ENCODE measurements at places on chromosomes 4 and X. TPM values are rescaled to one million over a fixed set of nuclear protein-coding genes. Genes with fewer than 3 reads are reported as not detected.

- H3K36me3 ChIP-seq, result no peaks in the 10 kb centered on the region
- H3K4me1 ChIP-seq, result no peaks in the 10 kb centered on the region
- peaks cover 11% of the 10 kb centered on the region for H3K27me3 ChIP-seq
- H3K4me3 ChIP-seq, result no peak overlapping the region
Observed at GRCh38 chr4:105627620-105628019, 75.2 kb downstream of the ARHGEF38 start.

- peaks cover 28% of the 10 kb centered on the region for H3K4me1 ChIP-seq
- DNase-seq, result peak; percentile 69
- H3K27ac ChIP-seq, result peak overlapping the region; percentile 88
- peaks cover 2% of the 10 kb centered on the region for H3K36me3 ChIP-seq
Observed at GRCh38 chr4:36256398-36256891, 12.1 kb upstream of the ARAP2 start.

DNA sequence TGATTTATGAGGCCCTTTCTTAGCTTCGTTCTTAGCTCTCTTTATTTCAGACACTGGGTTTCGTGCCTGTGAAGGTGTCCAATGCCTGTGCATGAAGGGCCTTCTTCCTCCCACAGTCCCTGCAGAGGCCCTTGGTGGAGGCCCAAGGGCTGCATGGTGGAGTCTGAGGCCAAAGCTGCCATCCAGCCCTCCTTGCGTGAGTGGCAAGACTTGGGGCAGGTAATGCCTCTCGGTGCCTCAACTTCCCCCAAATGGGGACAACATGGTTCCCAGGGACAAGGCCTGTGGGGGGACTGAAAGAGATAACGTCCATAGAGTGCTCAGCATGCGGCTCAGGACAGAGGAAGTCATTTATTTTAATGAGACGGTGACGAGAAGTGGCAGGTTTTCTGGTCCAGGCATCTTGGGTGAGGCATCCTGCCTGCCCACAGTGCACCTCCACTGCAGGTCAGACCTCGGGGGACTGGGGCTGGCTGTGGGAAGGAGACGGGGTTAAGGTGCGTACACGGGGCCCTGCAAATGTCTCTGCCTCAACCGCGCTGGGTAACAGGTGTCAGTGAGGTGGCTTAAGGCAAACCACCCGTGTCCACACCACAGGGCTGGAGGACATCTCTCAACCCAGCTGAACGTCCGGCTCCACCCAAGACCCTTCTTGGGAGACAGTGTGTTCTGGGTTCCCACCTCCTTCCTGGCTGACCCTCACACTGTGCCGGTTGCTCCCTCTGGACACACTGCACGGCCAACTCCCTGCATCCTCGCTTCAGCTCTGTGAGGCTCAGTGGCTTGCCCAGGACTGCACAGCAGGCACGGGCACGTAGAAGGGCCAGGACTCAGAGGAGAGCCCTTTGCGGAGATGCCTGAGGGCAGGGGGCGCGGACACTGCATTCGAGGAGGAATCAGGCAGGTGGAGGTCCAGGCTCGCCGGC, 50.5 kb downstream of the PSAPL1 start:
- no peak for DNase-seq
- no peak overlapping the region for H3K4me3 ChIP-seq
- H3K27ac ChIP-seq, result no peak overlapping the region
- H3K27me3 ChIP-seq, result no peaks in the 10 kb centered on the region
- H3K4me1 ChIP-seq, result no peaks in the 10 kb centered on the region

- H3K4me3 ChIP-seq, result no peak overlapping the region
- no peak for DNase-seq
- H3K27me3 ChIP-seq, result no peaks in the 10 kb centered on the region
Observed at GRCh38 chrX:80139564-80139963, 125.0 kb downstream of the TBX22 start.

The ZDHHC15 gene
- total RNA-seq, result 0.28 TPM

The PABPC4L gene
- not detected for total RNA-seq

GRCh38 chr4:3374011-3374645, 67.6 kb upstream of the HGFAC start:
- no peak overlapping the region for H3K4me3 ChIP-seq
- no peak overlapping the region for H3K27ac ChIP-seq
- no peak for DNase-seq
- no peaks in the 10 kb centered on the region for H3K36me3 ChIP-seq
- peaks cover 25% of the 10 kb centered on the region for H3K27me3 ChIP-seq

The CYSLTR1 gene
- total RNA-seq, result 17.2 TPM

DNA sequence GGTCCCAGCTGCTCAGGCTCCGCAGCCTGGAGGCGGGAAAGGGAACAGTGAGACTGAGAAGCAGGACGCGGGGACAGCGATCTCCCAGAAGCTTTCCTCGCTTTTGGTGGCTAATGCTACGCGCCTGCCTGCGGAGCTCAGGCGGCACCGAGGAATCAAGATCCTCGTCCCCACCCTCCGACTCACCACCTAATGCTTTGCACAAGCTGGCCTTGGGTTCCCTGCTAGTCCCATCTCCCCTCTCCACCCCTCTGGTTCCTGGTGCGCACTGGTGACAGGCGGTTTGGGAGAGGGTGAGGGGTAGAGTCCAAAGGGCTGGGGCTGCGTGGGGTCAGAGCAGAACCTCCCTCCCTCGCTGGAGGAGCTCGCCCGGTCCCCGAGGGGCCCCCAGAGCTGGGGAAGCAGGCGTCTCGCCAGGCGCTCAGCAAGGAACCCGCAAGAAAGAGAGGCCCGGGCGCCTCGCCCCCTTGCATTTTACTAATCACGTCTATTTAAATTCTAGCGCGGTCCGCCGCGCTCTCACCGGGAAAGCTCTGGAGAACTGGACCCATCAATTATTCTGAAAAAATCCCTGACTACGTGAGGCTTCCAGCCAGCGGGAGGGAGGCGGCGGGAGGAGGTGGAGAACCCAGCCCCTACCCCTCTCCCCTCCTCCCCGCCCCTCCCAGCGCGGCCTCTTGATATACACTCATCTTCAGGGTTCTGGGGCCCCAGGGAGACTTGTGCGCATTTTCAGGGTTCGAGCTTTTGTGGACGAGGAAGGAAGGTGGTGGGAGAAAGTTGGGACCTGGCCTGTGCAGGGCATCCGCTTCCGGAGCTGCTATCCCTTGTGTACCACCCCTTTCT, 9.1 kb downstream of the POU4F2 start:
- H3K27me3 ChIP-seq, result peaks cover 69% of the 10 kb centered on the region
- H3K4me1 ChIP-seq, result peaks cover 2% of the 10 kb centered on the region
- no peak overlapping the region for H3K4me3 ChIP-seq
- H3K27ac ChIP-seq, result no peak overlapping the region

DNA sequence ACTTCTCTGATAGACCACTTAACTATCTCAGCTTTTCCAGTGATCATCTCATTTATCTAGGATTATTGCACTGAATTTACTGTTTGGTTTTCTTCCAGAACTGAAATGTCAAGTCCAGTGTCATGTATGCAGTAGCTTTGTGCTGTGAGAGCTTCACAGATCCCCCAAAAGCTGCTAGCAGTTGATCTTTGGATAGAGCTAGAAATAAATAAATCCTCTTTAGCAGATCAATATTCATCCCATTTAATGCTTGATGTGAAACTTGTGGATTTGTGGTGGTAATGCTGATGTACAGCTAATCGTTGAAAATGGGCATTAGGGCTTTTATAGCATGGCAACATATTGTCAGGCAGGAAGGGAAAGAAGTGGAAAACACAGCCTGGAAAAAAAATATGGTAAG, 509.6 kb upstream of the FAM241A start:
- DNase-seq, result no peak
- H3K4me1 ChIP-seq, result no peaks in the 10 kb centered on the region
- peaks cover 3% of the 10 kb centered on the region for H3K27me3 ChIP-seq
- H3K27ac ChIP-seq, result no peak overlapping the region

DNA sequence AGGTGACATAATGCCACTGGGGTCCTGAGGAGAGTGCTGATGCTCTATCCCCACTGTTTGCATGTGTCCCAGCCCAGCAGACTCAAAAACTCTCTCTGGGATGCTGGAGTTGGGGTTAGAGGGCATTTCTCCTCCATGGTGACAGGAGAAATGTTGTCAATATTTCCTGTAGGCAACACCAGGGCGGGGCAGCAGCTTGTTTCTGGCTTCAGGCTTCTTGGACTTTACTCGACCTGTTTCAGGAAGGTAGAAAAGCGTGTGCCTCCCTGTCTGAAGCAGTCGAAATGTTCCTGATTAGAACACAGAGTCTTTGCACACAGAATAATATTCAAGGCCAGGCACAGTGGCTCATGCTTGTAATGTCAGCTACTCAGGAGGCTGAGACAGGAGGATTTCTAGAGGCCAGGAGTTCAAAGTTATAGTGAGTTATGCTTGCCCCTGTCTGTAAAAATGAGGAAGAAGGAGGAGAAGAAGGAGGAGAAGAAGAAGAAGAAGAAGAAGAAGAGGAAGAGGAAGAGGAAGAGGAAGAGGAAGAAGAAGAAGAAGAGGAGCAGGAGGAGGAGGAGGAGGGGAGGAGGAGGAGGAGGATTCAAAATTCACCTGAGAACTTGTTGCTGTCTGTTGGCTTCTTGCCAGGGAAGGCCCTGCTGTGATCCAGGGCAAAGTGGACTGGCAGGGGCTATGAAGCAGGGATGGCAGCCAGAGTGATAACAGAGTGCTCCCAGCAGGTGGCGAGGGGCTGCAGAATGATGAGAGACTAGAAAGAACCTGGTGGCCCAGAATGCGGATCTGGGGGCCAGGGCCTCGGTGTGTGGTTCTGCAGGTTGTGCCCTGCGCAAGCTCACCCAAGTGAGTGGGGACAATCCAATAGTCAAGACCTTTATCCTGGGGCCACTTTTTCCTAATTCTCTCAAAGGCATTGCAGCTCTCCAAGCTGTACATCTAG, 82.9 kb downstream of the RTL5 start:
- DNase-seq, result peak; percentile 56
- H3K36me3 ChIP-seq, result no peaks in the 10 kb centered on the region
- H3K4me1 ChIP-seq, result peaks cover 1% of the 10 kb centered on the region
- peaks cover 25% of the 10 kb centered on the region for H3K27me3 ChIP-seq
- H3K4me3 ChIP-seq, result no peak overlapping the region

DNA sequence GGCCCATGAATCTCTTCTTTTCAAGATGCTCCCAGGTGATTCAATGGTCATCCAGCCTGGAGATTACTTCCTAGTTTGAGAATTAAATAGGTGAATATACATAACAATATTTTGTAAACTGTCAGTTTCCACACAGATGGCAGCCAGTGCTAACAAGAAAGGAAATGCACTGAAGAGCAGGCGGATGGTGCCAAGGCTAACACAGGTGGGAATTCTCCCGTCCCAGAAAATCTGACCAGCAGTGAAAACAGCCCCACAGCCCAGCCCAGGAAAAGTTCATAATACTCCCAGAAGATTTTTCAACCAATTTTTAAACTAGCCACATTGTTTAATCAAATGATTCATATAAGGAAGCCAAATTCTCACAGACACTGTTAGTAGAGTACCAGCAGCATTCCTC, 387.2 kb upstream of the GATB start:
- no peak overlapping the region for H3K27ac ChIP-seq
- no peaks in the 10 kb centered on the region for H3K27me3 ChIP-seq
- no peak for DNase-seq
- H3K36me3 ChIP-seq, result peaks cover 15% of the 10 kb centered on the region
- no peaks in the 10 kb centered on the region for H3K4me1 ChIP-seq
- H3K4me3 ChIP-seq, result no peak overlapping the region

The TLR10 gene
- not detected for total RNA-seq
